ENCODE measurements at places on chromosomes 4 and X. TPM values are rescaled to one million over a fixed set of nuclear protein-coding genes. Genes with fewer than 3 reads are reported as not detected.

The UBL4A gene
- 28.5 TPM for polyA plus RNA-seq

The INTS12 gene
- polyA plus RNA-seq, result 24.4 TPM

The EREG gene
- not detected for polyA plus RNA-seq

The MAGEA2 gene
- polyA plus RNA-seq, result 1.8 TPM

The NSG1 gene
- polyA plus RNA-seq, result 921 TPM

The RTL9 gene
- 0.58 TPM for polyA plus RNA-seq

The NAA15 gene
- 12.5 TPM for polyA plus RNA-seq

The GPRIN3 gene
- 7.0 TPM for polyA plus RNA-seq

The ACTRT1 gene
- polyA plus RNA-seq, result not detected

All from neural cell (in vitro differentiated cells).